Stimulated activated CD8-positive, alpha-beta memory T cell treated with anti-CD3 and anti-CD28 coated beads, Interleukin-4, amount 100 ng/mL, for 24 hours (primary cell): ENCODE measurements at places on chromosomes 3 and 15.

- no peak for DNase-seq
These were observed 2.9 kb upstream of the CTDSPL start for GRCh38 chr3:37858742-37859141.

DNA sequence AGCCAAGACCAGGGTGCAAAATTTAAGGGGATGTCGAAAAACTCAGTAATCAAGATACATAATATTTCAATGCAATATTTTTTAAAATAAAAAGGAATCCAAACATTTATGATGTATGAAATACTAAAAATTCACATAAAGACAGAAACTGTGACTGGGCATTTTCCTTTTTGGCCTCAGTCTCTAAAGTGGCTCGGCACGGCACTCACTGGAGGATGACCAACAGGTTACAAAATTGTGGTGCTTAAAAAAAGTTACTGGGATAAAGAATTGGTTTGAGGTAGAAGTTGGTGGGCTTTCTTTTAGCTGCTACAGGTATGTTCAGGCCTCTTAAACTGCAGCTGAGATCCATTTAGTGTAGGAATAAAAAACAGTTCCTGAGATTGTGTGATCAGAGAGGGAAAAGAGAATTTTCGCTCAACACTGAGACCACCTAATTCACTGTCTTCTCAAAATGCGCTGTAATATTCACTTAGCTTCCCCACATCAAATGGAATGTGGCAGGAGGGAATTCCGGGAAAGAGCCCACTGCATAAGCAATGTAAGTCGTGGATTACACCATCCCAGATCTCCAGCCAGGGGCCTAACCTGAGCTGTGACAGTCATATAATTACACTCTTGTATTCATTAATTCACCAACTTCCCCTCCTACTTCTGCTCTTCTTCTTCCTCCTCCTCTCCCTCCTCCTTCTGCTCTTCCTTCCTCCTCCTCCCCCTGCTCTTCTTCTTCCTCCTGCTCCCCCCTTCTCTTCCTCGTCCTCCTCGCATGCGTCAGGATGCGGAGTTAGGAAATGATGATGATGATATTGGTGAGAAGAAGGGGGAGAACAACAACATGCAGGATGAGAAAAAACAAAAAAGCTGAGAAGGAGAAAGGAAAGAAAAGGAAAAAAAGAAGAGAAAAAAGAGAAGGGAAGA lies 45.9 kb downstream of the HES1 start:
- no peak for DNase-seq

DNA sequence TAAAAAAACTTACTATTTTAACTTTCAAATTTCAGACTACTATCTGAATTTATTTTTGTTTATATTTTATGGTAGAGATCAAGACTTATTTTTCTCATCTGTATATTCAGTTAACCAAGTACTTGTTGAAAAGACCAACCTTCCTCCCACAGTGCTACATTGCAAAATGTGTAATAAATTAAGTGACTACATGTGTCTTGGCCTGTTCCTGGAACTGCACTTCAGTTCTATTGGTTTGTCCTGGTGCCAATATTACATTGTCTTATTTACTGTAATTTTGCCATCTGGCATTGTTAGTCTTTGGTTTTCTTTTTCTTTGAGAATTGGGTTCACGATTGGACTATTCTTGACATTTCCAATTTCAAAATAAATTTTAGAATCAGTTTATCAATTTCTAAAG lies 138.4 kb upstream of the KCNMB2 start:
- DNase-seq, result no peak

GRCh38 chr3:141491929-141492328 lies 5.1 kb downstream of the RASA2 start:
- DNase-seq, result no peak

GRCh38 chr3:90007778-90008499 lies 900.5 kb downstream of the EPHA3 start:
- DNase-seq, result no peak

- no peak for DNase-seq
These were observed 181.6 kb upstream of the RBMS3 start for GRCh38 chr3:29099296-29099695.

DNA sequence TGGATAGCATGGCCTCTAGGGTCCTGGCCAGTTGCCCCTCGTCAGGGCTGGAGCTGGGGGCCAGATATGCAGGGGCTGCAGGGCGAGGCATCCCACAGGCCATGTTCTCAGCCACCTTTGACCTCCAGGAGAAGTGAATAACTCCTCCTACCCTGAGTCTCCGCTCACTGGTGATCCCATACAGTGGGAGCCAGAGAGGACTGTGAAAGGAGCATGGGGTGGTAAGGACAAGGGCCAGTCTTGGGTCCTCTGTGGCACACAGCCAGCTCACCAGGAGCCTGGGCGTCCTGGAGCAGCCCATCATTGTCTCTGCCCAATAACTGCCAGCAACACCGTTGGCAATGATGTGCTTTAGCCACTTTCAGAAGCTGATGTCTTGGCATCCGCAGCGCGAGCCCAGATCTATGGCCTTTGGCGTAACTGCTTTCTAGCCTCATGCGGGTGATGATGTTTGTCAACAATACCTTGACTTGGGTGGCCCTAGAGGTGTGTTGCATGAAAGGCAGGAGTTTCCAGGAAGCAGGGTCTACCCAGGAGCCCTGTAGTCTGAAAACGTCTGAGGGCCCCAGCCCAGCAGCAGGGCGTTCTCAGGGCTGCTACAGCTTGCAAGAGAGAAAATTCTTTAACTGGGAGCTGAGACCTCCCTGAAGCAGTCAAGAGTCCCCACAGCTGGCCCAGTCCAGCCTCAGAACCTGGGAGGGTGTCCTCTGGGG lies 61.1 kb upstream of the IQSEC1 start:
- DNase-seq, result no peak

DNA sequence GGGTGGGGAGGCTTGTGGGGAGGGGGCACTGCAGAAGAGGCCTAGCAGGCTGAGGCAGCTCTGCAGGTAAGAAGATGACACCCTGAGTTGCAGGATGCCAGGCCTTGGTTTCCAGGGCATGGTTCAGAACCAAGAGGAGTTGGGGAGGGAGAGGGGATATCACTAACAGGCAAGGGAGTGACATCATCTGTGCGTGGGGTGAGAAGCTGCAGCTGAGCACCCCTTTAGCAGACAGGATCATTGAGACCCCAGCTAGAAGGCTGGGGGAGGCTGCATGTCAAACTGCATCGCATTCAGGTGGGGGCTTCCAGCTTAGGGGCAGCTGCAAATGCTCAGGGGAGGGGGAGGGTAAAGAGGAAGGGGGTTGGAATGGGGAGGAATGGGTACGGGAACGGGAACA lies 23.0 kb downstream of the CACNA2D2 start:
- no peak for DNase-seq

DNA sequence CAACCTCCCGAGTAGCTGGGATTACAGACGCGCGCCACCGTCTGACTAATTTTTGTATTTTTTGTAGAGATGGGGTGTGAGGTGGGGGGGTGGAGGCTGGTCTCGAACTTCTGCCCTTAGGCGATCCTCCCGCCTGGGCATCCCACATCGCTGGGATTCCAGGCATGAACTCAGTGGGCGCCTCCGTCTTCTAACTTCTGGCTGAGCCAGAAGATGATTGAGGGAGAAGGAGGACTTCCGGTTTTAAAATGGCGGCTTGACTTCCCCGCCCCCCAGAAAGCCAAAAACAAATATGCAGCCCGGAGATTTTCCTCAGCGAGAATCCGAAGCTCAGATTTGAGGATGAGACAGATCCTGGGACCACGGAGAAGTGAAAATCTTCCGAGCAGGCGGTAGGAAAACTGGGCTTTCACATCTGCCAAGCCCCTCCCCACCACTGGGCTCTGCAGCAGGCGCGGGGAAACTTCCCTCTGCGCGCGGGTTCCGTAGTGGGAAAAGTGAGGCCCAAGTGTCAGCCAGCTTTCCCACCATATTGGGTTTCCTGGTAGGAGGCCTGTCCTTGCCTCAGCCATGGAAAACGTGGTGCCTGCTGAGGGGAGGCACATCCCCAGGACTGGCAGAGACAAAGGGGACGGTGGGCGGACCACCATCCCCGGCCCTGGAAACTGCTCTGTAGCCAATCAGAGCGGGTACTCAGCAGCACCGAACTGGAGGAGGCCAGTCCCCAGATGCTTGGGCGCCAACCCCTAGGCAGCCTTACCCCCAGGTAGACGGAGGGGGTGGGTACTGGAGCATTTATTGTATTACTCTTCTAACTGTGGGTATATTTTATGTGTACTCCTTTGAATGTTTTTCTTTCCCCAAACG lies 17.3 kb downstream of the CHST14 start:
- no peak for DNase-seq
